ENCODE measurements at places on chromosomes 7 and 10.

DNA sequence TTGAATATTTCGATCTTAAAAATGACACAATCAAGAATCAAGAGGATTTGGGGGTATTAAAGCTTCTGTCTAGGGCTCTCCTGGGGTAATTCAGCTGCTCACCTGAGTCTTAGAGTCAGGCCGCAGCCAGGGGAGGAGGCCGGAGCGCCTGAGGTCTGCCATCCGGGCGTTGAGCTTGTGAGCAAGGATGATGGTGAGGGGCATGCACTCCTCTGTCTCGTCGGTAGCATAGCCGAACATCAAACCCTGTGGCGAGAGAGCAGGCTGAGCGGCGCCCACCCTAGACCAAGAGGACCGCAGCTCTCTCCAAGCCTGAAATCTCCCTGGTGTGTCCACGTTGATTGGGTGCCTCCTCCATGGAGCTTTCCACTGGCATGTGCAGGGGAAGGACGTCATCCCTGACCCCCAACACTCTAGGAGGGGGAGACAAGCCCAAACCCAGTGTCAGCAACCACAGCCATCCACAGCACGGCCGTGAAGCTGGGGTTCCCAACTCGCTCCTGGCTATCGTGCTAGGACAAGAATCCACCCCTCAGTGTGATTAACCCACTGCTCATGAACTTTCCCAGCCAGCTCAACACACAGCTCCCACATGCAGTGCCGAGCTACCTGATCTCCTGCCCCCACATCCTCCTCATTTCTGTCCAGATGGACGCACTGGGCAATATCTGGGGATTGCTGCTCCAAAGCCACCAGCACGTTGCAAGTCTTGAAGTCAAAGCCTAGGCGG is 9.2 kb downstream of the MAT1A start:
- DNase-seq = no peak

GRCh38 chr10:10591715-10592341 is 425.8 kb upstream of the CELF2 start:
- no peak for DNase-seq

DNA sequence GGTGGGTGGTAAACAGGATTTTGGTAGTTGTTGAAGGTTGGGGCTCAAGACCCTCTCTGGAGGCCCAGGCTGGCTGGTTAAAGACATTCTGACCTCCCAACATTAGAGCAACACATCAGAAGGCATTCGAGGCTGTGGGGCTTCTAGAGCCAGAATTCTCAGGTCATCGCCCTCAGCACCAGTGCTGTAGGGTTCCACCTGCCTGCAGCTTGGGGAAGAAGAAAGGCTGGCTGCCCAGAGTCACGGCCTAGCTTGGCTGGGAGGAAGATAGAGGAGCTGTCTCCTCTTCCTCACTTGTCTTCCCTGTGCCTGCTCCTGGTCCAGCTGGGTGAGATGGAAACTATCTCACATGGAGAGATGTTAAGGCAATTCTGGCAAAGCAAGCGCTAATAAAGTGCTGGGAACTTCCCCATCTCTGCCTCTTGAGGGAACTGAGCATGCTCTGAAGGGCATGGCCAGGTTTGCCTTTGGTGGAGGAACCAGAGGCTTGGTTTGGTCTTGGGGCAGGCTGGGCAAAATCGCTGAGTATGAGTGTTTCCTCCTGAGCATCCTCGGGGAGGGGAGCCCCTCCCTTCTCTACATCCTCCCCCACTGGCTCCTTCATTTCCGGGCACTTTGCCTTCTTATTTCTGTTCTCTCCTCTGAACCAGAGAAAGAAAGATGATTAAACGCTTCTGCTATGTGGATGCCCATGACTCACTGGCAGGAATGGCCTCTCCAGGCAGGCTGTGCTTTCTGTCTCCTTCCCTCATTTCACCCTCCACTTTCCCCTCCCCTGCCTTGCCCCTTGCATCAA is 509.0 kb upstream of the PODXL start:
- DNase-seq = no peak

DNA sequence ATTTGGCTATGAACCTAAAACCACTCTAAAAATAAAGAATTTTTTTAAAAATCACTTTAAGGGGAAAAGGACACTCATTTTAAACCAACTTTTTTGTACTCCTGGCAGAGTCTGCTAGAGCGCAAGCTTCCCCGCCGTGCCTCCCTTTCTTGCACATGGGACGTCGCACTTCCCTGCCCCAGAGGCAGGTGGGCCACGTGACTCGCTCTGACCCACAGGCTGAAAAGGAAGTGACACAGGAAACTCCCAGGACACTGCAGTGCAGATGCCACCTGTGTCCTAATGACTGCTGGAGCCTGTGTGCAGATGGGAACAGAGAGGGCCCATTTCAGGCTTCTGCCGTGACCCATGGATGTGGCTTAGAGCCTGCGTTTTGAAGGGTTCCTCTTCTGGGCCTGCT is 142.1 kb upstream of the LANCL2 start:
- no peak for DNase-seq

DNA sequence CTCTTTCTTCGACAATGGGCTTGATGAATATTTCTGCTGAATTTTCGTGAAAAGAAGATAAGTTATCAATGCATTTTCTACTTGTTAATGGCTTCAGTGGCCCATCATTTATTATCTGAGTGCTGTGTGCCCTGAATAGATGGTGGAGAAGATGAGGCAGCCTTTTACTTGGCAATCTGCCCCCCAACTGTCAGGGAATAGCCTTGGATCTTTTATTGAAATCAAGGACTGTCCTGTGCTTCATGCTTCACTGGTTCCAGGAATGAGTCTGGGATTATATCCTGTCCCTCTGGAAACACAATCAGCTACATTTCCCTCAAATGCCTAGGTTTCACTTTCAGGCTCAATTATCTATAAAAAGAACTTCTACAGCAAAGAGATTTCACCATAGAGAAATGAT is 75.9 kb upstream of the NXPH1 start:
- DNase-seq = no peak

DNA sequence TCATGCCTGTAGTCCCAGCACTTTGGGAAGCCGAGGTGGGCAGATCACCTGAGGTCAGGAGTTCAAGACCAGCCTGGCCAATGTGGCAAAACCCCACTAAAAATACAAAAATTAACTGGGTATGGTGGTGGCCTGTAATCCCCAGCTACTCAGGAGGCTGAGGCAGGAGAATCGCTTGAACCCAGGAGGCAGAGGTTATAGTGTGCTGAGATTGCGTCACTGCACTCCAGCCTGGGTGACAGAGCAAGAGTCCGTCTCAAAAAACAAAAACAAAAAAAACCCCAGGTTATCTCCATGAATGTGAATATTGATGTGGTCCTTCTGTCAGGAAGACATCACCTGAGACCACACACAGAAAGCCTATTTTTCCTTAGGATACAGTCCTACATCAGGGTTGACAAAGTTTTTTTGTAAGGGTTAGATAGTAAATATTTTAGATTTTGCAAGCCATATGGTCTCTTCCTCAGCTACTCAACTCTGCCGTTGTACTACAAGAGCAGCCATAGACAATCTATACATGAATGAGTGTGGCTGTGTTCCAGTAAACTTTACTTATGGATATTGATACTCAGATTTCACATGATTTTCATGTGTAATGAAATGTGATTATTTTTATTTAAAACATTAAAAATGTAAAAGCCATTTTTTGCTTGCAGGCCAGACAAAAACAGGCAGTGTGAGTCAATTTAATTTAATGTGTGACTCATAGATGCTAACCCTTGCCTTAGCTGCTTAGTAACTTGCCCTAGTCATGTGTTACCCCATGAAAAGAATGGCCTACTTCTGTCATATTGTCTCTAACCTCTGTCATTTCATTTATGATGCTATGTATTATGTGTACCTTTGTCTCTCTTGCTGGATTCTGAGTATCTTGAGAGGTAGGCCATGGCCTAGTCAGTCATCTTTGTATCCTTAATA is 78.1 kb downstream of the TPST1 start:
- DNase-seq = no peak

GRCh38 chr10:5551531-5552375 is 27.0 kb downstream of the CALML3 start:
- peak; percentile 6 for DNase-seq

DNA sequence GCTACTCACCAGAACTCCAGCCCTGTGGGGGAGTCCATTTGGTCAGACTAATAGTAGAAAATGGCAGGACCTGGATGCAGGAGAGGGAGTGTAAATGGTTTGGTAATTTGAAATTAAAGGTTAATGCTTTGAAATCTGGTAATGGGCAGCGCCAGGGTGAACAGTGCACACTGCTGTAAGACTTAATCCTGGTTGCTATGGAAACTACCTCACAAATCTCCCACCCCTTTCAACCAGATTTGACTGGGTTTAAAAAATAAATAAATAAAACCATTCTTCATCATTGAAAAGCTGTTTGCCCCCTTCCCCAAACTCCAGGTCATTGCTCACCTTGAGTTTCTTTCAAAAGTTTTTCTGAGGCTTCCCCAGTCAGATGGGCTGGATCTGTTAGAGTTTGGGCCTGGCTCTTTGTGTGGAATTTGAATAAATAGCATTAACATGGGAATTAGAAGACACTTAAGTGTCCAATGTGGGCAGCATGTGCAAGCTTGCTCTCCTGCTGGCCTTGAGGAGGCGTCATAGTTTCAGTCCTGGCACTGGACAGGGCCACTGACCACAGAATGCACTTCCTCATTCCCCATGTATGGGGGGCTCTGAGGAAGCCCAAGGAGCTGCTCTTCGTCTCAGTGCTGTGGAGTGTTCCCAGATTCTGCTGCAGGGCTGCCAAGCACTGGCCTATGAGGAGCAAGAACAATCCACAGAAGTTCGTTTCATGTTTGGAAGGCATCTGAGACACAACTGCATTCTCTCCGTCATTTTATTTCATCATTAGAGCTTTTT is 90.7 kb downstream of the LRRC4 start:
- no peak for DNase-seq

DNA sequence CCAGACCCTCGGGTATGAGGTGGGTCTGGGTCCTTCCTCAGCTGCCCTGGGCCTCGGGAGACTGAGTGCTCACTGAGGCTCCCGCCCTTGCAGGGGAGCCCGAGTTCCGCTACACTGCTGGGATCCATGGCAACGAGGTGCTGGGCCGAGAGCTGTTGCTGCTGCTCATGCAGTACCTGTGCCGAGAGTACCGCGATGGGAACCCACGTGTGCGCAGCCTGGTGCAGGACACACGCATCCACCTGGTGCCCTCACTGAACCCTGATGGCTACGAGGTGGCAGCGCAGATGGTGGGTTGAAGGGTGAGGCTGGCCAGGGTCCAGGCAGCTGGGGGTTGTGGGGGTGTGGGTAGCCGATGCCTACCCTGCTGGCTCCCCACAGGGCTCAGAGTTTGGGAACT is 7.6 kb downstream of the AEBP1 start:
- no peak for DNase-seq

GRCh38 chr7:34080513-34080912 is 175.2 kb downstream of the BMPER start:
- DNase-seq = no peak

GRCh38 chr7:21169667-21170580 is 258.0 kb upstream of the SP4 start:
- DNase-seq = no peak

DNA sequence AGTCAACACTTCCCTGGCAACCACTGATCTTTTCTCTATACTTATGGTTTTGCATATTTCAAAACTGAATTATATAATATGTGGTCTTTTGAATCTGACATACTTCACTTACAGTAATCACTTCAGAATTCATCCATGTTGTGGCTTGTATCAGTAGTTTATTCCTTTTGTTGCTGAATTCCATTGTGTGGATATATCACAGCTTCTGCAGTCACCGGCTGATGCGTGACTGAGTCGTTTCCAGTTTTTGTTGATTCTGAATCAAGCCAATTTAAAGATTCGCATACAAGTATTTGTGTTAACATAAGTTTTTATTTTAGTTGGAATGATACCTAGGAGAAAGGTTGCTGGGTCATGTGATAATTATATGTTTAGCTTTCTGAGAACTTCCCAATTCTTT is 672.5 kb upstream of the ANKRD30A start:
- no peak for DNase-seq

DNA sequence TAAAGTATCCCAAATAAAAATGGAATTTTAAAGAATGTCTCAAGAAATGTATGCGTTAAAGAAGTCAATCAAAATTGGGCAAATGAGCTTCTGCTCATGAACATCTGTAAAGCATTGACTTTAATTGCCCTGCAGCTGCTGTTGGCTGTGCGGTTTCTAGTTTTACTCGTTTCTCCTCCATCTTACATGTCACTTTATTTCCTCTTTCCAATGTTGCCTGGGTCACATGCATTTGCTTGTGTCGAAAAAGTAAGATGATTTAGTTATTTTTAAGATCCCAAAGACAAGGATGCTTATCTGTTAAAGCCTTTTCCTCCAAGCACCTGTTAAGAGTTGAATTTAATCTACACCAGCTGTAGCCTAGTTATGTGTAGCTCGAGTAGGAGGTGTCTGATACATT is 310.4 kb downstream of the EXOC4 start:
- no peak for DNase-seq

DNA sequence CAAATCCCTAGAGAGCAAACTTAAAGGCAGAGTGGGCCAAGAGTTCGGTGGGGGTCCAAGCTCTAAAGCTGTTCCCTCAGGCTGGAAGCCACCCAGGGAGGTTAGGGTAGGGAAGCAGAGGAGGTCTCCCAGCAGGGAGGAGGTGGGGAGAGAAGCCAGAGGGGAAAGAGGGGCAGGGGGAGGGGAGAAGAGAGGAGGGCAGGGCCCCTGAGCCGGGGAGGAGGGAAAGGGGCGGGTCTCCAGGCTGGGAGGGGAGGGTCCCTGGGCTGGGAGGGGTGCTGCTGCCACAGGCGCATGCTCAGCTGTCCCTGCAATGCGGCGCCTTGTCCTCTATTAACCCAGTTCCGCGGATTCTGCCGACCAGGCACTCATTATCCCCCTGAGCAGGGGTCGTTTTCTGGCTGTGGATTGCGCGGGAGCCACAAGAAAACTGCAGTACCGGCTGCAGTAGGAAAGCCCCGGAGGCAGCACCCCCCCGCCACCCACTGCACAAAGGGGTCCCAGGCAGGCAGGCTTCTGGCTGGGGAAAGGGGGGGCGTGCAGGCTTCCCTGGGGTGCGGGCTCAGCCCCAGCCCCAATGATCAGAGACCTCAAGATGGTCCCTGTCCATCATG is 49.3 kb downstream of the CAMK2B start:
- DNase-seq = no peak

DNA sequence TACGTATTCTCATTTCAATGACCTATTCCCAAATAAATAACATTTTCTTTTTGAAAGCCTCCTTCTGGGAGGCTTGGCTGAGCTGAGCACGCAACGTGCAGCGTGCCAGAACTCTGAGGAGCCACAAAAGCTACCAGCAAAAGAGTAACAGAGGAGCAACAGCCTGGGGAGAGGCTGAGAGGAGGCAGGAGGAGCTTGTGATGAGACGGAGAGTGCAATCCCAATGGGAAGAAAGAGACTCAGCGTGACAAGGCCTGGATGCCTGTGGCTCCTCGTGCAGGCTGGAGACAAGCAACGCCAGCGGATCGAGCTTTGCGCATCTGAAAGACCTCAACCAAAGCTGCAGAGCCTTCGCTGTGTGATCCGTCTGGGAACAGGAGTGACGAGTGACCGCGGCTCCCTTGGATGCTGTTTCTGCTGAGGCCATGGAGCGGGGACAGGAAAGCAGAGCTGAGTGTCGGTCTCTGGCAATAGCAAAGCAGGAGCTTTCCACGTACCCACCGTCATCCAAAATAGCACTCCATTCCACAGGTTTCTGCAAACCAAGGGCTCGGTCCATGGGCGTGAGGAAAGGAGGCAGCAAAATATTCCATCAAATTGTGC is 171.7 kb upstream of the PFKP start:
- no peak for DNase-seq

- DNase-seq = no peak
These were observed 228.0 kb downstream of the CACNB2 start for GRCh38 chr10:18368273-18368672.

GRCh38 chr7:42233695-42234331 is 3.2 kb downstream of the GLI3 start:
- DNase-seq = no peak

All from activated effector memory CD4-positive, alpha-beta T cell treated with Interleukin-2 at 50 U/mL for 16 hours (primary cell).